ENCODE measurements at places on chromosomes 2 and 18.

DNA sequence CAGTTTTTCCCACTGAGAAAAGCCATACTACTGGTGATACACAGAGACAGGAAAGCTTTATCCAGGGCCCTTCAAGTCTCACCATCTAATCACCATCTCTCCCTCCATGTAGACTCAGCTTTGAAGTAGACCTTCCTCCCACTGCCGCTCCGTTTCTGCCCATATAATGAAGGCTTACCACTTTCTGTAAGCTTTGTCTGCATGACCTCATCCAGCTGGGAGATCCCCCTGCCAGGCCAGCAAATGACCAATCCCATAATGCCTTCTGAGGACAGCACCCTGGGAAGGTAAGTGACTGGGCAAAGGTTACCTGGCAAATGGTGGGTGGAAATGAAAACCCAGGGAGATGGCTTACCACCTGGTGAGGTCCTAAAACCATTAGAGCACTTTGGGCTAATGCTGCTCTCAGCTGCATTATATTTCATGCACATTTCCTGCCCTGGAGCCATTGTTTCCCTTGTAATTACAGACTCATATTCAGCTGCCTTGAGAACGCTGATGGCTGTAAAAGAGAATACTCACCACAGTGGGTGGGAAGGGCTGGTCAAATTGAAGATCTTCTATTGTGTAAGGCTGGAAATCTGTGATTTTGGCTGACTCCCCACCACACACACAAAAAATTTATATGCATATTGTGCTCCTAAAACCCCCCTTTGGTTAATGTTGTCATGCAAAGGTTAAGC lies 350.7 kb upstream of the SYT4 start:
- no peak for DNase-seq

- DNase-seq, result no peak
Measured at GRCh38 chr2:192471982-192472381, 277.2 kb upstream of the TMEFF2 start.

- no peak for DNase-seq
Measured at GRCh38 chr2:33839791-33840190, 240.7 kb upstream of the FAM98A start.

DNA sequence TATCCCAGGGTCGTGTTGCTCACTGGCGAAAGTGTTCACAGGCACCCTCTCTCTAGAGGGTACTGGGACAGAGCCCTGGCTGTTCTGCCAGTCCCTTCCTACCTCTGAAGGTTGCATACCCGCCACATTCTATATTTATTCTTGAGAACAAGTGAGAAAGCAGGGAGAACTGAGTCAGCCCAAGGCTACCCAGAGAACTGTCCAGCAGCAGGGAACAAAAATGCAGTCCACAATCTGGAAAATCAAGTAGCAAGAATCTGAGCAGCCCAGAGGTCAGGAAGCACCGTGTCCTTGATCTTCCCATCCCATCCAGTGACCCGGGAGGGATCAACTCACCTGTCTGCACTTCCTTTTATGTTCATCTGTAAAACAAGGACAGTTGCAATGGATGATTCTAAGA lies 164.1 kb downstream of the FBXO15 start:
- DNase-seq, result no peak

- no peak for DNase-seq
Measured at GRCh38 chr2:110860630-110861029, 128.3 kb downstream of the ACOXL start.

DNA sequence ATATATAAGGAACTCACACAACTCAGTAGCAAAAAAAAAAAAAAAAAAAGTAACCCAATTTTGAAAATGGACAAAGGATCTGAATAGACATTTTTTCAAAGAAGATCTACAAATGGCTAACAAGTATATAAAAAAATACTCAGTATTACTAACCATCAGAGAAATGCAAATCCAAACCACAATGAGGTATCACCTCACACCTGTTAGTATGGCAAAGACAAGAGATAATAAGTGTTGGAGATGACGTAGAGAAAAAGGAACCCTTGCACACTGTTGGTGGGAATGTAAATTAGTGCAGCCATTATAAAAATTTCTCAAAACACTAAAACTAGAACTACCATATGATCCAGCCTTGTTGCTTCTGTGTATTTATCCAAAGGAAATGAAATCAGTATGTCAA lies 5.8 kb upstream of the CNDP1 start:
- no peak for DNase-seq

GRCh38 chr2:111252436-111252835 lies 131.7 kb downstream of the BCL2L11 start:
- DNase-seq, result no peak

DNA sequence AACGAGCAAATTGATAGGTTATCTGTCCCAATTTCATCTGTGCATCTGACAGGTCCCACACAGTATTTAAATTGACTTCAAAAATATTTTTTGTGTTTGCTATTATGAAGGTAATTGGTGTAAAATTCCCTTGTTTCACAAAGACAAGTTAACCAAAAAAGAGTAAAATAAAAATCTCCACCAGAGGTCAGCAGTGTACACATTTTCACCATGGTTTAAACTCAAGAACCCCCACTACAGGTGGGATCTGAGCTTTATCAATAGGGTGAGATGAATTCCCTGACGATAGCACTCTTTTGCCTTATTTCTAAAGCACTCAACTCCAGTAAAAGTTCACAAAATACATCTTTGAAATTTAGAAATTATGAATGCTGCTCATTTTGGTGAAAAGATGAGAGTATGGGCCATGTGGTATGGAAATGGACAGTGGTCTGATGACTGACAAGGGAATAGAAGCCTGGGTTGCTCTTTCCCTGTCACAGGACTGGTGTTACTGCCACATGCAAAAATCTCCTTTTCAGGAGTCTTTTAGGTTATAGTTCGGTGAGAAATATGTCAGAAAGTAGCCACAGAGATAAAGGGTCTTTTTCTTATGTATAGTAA lies 68.0 kb downstream of the SERPINB8 start:
- DNase-seq, result no peak

DNA sequence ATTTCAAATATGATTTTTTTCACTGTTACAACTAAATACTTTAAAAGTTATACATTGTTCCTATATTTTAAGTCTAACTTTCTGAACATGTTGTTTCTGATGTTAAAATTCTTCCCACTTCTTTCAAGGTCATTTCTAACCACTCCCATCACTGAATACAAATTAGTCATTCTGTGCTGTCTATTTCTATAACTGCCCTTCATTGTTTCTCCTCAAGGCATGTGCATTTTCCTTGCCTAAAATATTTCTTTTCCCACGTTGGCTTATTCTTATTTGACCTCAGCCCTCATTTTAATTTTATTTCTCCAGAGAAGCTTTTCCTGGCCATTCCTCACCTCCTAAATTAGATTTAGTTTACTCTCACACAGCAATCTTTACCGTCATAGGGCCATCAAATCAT lies 198.9 kb upstream of the GULP1 start:
- DNase-seq, result no peak

GRCh38 chr2:169768262-169768995 lies 30.2 kb upstream of the SSB start:
- DNase-seq, result no peak

DNA sequence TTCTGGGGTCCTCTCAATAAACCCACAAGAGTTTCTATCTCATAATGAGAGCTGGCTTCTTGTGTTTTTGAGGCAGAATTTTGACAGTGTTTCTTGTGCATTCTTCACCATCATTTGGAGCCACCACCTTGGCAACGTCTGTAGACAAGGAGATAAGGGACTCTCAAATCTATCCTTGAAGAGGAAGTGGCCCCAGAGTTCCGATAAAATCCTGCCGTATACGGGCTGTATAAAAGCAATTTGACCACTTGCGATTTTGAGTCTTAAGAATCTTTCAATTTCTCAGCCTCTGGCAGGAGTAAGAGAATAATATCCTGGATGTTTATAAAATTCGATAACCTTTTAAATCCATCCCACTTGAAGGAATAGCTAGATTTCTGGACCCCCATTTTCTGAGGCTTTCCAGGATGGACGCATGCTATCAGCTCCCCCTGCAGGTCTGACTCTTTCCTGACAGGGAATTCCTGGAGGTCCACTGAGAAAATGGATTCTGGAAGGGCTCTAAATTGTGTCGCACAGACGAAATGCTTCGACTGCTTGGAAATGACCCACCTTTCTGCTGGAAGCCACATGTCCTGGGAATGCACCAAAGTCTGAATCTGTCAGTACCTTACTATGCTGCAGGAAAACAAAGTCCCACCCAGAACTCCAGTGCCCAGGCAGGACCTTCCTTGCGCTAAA lies 54.1 kb downstream of the E2F6 start:
- DNase-seq, result no peak

- DNase-seq, result no peak
Measured at GRCh38 chr2:156486147-156486546, 50.0 kb downstream of the GPD2 start.

DNA sequence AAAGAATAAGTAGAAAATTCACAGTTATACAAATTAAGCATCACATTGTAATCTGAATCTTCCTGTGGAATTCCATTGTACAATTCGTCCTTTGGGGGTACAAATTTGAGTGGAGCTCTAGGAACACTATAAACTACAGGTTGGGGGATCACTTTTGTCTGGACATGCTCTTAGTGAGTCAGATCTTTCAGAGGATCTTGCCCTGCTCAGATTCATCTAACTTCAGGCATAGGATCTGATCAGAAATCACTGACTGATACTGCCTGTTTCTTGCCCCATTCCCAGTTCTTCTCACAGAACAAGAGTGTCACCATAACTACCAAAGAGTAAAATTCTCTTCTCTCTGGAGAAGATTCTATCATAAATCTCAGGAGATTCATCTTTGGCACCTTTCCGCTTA lies 10.7 kb upstream of the VSNL1 start:
- no peak for DNase-seq

DNA sequence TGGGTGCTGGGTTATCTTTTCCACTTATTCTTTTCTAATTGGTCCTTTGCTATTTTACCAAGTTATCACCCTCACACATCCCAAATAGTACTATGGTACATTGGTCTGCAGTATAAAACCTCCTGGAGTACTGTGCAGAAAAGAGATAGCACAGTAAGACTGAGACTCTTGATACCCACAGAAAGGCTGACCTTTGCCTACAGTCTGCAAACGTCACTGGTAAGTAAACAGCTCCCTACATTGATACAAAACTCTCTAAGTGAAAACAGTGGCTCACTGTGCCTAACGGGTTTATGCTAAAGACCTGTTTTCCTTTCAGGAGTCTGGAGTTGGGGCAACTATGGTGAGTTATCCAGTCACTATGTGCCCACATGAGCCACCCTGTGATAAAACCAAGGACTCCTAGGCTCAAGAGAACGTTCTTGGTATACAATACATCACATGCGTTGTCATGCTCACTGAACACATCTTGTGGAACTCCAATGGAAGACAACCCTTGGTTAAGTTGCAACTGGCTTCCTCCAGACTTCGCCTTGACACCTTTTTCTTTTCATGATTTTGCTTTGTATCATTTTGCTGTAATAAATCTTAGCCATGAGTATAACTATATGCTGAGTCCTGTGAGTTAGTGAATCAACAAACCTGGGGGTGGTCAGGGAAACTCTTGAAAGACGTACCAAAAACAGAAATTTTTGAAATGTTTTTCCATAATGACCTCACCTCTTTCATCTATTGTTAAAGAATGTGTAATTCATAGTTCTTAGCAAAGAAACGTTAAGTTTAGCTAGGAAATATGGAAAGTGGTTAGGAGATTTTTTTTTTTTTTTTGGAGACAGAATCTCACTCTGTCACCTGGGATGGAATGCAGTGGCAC lies 104.9 kb downstream of the C2orf74 start:
- DNase-seq, result no peak

DNA sequence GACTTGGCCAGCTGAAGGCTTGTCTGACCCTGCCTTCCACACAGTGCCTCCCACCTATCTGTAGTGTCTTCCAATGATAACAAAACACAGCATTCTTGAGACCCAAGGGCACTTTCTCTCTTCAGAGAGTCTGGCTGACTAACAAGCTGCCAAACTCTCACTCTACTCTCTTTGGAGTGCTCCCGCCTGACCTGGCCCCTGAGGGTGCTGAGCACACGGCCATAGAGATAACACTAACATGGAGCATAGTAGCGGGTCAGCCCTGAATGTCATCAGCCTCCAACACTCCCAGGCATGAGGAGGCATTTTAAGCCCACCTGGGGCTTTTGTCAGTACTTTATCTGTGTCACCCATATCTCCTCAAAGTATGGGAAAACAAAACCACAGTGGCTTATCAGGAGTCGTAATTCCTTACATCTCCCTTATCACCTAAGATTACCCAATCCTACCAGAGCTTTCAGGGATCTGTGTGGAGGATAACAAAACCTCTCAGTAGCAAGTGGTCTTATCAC lies 160.3 kb upstream of the TCF4 start:
- DNase-seq, result no peak

DNA sequence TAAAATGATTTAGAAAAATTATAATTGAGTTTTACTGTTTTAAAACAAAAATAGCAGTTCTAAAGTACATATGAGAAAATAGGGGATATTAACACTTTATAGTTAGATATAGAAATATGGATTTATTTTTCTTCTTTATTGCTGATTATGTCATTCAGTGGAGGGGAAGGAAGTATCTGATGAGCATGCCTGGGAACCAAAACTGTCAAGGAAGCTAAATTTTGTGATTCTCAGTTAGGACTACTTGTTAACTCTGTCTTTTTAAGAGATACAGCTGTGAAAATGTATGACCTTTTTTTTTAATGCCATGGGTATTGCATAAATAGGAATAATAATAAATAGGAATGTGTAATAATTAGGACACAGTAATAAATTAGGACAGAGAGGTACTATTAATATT lies 44.8 kb downstream of the ITGAV start:
- DNase-seq, result no peak

DNA sequence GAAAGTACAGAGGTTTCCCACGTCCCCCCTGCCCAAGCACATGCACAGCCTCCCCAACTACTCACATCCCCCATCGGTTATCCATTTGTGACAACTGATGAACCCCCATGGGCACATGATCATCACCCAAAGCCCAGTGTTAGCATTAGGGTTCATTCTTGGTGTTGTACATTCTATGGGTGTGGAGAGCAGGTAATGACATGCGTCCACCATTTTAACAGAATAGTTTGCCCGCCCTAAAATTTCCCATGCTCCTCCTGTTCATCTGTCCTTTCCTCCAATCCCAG lies 74.3 kb downstream of the LONRF2 start:
- DNase-seq, result no peak

DNA sequence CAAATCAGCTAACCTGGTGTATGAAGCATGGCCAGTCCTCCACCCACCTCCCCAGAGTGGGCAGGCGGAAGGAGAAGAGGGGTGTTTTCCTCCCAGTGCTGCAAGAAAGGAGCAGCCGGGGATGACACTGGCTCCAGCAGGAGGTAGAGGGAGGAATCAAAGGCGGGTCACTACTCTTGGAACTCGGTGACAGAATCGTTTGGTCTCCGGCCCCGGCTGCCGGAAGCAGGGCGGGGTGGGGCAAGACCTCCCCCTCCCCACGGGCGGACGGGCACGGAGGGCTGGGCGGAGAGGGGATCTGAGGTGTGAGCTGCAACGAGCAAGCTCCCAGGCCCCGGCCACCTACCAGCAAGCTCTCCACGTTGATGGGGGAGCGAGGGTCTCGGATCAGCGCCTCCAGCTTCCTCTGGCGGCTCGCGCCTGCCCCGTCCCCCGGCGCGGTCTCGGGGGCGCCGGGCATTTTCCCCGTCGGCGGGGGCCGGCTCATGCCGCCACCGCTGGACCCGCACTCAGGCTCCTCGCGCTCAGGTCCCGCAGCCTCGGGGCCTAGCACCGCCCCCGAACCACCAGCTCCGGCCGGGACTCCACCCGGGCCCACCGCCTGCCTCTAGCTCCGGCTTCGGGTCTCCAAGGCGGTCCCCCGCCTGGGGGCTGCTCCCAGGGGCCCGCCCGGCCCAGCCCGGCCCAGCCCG lies 640 bp downstream of the ROCK2 start:
- DNase-seq, result no peak

- DNase-seq, result no peak
Measured at GRCh38 chr18:35458271-35458670, 39.5 kb downstream of the INO80C start.
